ENCODE measurements at places on chromosomes 16 and 17.

DNA sequence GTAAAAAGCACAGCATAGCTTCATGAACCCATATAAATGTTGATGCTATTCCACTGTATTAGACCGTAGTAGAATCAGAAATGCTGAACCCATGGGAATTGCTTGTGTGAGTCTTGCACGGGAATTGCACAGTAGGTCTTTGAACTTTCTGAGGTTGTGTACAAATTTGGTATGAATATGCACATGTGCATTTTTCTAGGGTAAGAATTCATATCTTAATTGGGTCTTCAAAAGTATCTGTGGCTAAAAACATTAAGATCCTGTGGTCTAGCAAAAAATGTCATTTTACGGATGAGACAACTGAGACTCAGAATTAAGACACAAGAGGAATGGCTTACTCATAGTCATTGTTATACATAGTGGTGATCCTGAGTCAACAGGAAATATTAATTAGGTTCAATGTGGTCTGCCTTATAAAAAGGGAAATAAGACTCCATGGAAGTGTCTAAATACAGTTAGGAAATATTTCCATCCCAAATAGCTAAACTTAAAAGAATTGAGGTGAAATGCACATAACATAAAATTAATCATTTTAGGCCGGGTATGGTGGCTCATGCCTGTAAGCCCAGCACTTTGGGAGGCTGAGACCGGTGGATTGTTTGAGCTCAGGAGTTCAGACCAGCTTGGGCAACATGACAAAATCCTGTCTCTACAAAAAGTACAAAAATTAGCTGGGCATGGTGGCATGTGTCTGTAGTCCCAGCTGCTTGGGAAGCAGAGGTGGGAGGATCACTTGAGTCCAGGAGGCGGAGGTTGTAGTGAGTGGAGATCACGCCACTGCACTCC lies 22.8 kb downstream of the TAOK1 start:
- DNase-seq: no peak

DNA sequence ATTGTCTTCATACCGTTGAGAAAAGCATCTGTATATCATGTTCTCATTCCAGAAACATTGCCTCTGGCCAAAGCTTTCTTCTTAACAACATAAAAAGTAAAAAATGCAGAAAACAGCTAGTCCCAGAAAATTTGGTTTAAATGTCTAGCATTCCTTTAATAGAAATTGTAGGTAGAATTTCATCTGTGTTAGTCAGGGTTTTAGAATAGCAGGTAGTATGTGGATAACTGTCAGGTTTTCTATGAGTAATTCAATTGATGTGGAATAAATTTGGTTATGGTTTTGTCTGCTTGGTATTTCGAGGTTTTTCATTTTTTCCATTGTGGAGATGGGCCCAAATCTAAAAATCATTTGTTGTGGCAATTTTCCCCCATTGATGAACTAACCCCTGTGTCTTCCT lies 616.7 kb downstream of the KCNJ2 start:
- no peak for DNase-seq

DNA sequence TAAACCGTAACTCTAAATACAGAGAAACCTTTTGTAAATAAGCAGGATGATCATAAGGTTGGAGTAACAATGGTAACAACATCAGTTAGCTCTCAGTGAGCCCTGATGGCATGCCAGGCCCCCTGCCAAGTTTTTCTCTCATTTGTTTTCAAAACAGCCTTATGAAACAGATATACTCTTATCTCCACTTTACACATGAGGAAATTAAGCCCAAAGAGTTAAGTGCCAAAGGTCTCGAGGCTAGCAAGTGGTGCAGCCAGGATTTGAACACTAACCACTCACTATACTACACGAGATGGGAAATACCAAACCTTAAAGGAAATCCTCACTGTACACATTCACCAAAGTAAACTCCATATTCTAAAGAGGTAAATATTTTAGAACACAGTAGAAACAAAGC lies 15.0 kb downstream of the USP31 start:
- no peak for DNase-seq

- DNase-seq: no peak
These were observed 15.1 kb downstream of the GJD3 start for GRCh38 chr17:40349477-40349894.

DNA sequence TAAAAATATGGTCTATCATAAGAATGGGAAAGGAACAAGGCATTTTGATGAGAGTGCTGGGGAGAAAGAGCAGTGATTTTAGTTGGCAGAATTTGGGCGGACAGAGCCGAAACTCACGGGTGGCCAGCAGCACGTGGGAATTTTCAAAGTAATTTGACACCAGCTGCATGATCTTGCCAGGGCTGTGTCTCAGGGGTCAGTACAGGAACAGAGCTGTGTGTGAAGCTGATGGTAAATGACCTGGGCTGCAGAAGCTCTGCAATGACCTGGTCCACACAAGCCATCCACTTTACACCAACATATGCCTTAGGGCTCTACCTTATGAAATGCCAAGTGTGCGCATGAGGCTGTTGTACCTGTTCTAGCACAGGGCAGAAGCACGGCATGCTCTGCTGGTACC lies 112.0 kb downstream of the ZFHX3 start:
- no peak for DNase-seq

DNA sequence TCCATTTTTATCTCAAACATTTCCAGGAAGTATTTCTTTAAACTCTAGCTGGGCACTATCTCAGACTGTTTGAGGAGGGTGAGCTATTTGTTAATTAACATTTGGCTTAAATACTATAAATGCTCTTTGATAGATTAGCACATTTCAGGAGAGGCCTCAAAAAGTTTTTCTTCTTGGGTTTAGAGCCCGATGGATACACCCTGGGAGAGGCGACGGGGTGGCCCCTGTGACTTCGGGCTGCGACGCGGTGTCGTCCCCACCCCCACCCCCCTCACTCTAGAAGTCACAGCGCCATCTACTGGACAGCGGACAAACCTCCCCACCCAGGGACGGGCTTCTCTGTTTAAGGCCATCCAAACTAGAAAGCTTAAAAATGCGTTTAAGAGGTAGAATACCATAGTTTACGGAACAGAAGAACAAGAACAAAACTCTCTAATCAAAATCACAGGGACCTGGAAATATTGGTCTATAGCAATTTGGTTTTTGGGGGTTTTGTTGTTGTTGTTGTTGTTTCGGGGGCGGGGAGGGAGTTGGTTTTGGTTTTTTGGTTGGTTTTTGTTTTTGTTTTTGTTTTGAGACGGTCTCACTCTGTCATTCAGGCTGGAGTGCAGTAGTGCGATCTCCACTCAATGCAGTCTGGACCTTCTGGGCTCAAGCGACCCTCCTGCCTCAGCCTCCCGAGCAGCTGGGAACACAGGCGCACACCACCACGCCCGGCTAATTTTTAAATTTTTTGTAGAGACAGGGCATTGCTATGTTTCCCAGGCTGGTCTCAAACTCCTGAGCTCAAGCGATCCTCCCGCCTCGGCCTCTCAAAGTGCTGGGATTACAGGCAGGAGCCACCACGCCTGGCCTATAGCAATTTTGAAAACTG lies 254.4 kb downstream of the C16orf95 start:
- peak; percentile 76 for DNase-seq

DNA sequence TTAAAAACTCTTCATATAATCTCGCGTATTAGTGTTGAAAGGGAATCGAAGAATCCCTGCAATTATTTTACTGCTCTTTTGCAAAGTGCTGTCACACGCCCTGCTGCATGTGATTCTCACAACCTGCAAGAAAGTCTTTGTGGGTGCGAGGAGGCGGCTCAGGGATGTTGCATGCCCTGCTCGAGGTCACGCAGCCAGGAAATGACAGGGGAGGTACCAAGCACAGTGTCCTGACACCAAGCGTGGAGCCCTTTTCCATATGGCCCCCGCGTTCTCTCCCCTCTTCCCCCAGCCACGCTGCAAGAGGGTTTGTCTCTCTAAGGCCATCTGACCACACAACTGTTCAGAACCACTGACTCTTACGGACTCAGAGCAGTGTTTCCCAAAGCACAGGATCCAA lies 37.6 kb downstream of the OR3A1 start:
- no peak for DNase-seq

GRCh38 chr17:35726127-35726952 lies 5.1 kb upstream of the RASL10B start:
- no peak for DNase-seq

DNA sequence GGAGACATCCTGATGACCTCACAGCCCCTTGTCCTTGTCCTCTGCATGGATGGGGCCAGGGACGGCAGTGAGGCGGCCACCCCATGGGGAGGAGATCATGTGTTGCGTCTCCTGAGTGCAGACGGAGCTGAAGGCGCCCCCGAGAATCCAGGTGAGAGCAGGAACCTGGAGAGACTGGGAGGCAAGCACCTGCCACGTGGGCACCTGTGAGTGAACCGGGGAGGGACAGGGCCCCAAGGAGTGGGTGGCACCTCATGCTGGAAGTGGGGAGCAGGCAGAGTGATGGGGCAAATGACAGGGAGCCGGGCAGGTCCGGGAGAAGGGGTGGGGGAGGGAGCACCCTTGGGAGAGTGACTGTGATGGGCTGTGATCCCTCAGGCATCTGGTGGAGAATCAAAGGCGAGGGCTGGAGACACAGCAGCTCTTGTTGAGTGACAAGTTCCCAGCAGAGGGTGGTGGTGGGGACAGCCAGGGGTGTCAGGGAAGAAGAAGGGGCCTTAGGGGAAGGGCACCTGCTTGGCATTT lies 174.3 kb upstream of the CHMP6 start:
- no peak for DNase-seq

DNA sequence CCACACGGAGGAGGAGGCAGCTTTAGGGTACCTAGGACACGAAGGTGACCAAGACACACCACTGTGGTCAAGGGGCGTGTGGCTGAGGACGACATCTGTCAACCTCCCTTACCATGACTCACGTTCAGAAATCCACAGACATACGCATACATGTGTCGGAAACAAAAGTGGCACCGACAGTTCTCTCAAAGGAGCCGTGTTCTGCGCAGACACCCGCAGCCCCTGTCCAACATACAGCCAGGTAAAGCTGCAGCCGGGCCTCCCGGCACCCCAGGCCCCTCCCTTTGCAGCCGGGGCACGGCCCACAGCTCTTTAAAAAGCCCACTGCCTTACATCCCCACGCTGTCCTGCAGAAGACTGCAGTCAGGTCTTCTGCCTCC lies 40.5 kb upstream of the KLHDC4 start:
- peak; percentile 49 for DNase-seq

Data from stimulated activated CD4-positive, alpha-beta T cell treated with anti-CD3 and anti-CD28 coated beads, Interleukin-15, amount 100 ng/mL, for 24 hours (primary cell).